ENCODE measurements at places on chromosomes 4 and X.

DNA sequence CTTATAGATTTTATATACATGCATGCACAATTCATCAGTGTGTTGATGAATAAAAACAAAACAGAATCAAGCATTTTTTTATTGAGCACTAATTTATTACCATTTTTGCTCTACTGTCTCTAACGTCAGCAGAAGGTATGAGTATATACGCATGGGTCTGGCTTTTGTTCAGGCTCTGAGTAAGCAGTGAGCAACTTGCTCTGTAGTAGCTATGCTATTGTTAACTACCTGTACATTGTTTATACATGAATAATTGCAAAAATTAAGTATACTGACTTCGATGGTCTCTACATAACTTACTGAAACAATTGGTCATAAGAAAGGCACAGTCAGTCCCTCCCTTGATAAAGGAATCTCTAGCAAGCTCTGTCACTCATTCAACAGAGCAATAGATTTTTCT is 122.9 kb downstream of the RS1 start:
- no peak for DNase-seq

- DNase-seq: no peak
Observed at GRCh38 chr4:79528241-79528706, 120.2 kb upstream of the GK2 start.

- no peak for DNase-seq
Observed at GRCh38 chr4:87502580-87503238, 26.5 kb downstream of the SPARCL1 start.

- DNase-seq: no peak
Observed at GRCh38 chr4:33078145-33078544, 2358.0 kb downstream of the PCDH7 start.

DNA sequence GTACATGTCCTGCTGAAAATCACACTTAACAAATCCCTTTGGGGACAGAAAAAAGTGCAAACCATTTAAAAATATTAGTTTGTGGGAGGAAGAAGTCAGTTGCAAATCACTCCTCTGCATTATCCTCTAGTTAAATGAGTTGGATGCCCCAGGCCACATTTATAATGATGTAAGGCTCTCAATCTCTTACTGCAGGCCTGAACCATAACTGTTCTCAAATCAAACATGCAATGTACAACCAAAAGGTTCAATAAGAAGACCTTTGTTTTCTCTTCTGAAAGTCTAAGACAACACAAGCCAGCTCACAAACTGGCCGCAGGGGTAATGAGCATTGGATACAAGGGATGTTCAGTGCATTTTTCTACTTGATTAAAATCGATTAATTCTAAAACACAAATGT is 39.7 kb downstream of the IGFBP7 start:
- no peak for DNase-seq

GRCh38 chr4:157226035-157226434 is 5.5 kb downstream of the GRIA2 start:
- no peak for DNase-seq

DNA sequence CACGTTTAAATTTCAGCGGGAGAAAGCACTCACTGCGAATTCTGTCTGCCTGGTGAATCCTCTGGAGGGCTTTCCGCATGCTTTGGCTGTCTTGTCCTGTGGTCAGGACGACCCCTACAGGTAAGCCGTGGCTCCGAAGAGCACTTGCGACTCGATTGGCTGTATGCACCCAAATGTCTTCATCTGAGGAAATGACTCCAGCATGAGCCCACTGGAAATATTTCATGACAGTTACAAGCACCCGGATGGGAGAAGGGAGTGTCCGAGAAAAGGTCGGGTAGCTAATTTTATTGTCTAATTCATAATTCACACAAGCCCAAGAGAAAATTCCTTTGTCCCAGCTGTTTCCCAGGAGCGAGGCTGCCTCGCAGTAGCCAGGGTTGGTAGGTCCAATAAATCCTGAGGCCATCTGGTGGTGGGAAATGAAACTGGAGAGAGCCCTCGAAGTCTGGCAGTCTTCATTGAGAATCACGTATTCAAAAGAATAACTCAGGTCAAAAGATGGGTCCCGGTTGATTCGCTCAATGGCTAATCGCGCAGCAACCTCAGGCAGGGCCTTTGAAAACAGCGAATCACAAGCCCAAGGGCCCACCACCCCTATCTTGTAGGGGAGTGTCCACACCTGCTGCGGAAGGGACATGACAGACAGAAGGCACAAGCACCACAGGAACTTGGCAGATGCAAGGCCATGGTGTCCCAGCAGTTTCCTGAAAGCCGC is 6.6 kb downstream of the GUCY2F start:
- DNase-seq: no peak

DNA sequence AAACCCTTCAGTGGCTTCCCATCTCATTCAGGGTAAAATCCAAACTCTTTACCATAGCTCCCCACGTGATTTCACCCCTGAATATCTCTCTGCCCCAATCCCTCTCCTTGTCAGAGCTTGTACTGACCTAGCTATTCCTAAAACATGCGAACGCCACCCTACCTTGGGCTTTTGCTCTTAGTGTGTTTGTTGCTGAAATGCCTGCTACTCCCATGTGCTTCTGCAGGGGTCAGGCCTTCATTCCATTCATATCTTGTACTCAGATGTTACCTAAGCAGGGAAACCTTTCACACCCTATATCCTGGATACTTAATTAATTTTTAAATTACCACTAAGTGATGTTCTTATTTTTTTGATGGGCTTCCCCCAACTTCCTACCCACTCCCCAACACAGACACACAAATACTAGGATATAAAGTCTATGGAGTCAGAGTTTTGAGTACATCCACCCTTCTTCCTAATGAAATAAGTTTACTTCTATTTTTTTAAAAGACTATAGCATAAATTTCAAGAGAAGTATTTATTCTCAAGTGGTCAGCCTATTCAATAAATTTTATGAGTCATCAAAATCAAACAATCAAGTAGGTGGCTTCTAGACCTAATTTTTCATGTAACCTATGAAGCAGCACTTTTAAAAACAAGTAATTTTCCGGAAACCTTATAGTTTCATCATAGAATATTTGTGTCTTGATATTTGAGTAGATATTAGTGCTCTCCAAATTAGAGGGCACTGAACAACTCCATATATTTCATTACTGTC is 189.4 kb downstream of the RAPGEF2 start:
- DNase-seq: no peak

- no peak for DNase-seq
Observed at GRCh38 chr4:7973545-7973981, 33.9 kb upstream of the AFAP1 start.

DNA sequence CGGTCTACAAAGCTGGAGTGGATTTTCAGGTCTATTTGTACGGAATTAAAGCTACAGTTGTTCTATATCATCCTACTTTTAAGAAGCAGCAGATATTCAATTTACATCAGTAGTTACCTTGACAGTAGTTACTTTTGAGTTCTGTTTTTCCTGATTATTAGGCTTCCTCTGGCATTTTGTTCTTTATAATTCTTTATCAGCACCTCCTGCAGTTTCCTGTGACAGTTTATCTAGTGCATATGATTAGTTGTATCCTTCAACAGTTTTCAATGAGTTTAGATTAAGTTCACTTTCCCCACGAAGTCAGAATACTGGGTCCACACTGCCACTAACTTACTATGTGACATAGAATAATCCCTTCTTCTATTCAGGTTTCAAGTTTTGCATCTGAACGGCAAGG is 71.7 kb downstream of the IDS start:
- DNase-seq: no peak

Measured in skeletal muscle cell (primary cell).